ENCODE measurements at places on chromosomes 5 and 9.

DNA sequence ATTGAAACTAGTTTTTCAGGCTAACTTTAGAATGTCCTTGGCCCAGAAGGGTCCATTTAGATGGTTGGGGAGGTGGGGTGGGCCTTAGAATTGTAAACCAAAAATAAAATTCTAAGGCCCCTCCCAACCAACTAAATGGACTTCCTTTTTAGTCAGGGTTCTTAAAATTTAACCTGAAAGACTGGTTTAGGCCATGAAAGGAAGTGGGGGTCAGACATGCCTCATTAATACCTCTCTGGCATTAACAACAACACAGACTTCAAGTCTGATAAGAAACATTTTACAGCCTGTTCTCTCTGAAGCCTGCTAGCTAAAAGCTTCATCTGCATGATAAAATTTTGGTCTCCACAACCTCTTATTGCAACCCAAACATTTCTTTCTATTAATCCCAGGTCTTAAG is 65.5 kb upstream of the TNC start:
- DNase-seq, result no peak

GRCh38 chr5:83590966-83591365 is 119.4 kb downstream of the VCAN start:
- DNase-seq, result no peak

- no peak for DNase-seq
These were observed 1750.6 kb upstream of the CDH9 start for GRCh38 chr5:28788954-28789353.

DNA sequence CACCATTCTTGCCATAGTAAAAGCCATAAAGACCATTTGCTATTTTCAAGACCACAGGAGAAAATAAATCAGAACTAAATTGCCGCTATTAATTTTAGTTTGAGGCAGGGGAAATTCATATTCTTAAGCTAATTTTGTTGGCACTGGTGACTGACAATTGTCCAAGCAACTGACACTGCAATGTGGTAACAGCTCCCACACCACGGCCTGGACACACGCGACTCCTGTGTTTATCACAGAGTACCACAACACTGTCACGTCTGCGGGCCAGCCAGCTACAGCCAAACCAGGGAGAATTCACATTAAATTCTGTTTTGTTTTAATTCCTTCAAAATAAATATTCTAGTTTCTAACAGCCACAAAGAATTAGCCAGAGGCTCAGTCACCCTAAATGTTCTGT is 481.9 kb downstream of the CTNND2 start:
- no peak for DNase-seq

GRCh38 chr9:22623236-22623635 is 176.6 kb downstream of the DMRTA1 start:
- no peak for DNase-seq

GRCh38 chr9:133496861-133497842 is 18.3 kb upstream of the SLC2A6 start:
- DNase-seq, result no peak

DNA sequence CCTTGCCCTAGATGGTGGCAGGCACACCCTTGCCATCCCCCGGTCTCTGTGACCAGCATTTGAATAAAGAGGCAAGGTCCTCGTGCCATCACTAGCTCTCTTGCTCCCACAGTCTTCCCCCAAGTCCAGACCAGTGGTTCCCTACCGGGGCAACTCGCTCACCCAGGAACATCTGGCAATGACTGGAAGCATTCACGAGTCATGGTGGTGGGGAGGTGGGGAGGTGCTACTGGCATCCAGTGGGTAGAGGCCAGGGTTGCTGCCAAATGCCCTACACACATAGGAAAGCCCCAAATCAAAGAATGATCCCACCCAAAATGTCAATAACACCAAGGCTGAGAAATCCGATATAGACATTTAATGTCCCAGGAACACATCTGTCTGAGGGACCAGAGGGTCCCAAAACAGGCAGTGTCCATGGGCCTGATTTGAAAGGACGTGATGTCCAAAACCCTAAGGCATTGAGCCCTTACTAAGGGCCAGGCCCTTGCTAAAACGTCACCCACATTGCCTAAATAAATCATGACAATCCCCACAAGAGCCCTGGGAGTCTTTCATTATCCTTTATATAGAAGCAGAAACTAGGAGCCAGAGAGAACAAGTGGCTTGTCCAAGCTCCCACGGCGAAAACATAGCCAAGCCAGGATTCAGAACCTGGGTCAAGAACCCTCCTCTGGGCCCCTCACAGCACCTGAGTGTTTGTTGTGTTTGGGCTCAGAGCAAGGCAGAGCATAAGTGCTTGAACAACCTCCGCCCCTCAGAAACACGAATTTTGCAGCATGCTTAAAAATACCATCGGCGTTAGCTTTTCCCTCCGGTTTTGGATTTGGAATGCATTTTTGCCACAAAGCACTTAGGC is 119.3 kb upstream of the WWC1 start:
- DNase-seq, result no peak

DNA sequence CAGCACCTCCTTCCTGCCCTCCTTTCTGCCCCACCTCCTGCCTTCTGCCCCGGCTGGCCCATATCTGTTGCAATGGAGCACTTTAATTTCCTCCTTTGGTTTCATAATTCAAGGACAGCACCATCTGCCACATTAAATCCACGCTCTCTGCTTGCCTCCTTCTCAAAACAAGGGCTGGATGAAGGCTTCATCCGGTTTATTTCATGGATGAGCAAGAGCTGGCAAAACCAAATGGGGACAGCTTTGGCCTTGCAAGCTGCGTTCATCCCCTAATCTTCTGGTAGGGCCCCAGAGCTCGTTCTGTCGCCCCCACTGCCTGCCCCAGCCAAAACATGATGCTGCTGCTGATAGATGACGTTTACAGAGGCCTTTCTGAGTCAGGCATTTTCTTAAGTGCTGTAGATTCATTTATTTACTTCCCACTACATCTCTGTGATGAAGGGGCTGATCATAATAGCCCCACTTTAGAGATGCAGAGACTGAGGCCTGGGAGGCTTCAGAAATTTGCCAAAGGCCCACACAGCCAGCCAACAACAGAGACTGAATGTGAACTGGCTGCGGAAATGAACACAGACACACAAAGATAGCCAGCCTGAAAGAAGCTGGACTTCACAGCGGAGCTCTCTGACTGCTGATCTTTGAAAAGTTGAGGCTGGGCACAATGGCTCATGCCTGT is 115.6 kb upstream of the CPEB4 start:
- no peak for DNase-seq

DNA sequence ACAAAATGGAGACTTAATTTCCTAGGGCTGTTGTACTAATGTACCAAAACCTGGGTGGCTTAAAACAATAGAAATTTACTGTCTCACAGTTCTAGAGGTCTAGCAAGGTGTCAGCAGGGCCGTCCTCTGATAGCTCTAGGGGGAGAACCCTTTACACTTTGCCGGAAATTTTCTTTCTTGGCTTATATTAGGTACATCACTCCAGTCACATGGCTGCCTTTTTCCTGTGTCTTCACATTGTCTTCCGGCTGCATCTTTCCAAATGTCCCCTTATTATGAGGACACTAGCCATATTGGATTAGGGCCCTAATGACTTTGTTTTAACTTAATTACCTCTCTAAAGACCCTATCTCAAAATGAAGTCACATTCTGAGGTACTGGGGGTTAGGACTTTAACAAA is 5.8 kb downstream of the UHRF2 start:
- no peak for DNase-seq

DNA sequence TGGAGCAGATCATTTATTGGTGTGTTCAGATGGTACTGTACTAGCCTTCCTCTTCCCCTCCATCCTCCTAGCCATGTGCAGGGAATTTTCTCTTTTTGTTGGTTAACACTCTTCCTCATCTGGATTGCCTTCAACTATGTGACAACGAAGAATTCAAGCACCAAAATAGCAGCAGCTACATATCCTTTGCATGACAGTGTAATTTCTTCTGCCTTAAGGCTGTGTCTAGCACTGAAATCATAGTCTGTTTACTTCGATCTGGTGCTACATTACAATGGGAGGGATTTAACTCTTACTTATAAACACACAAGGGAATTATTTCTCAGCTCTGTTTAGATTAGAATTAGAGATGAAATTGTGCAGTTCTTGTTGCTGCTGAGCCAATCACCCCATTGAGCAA is 260.4 kb downstream of the ARL15 start:
- no peak for DNase-seq

DNA sequence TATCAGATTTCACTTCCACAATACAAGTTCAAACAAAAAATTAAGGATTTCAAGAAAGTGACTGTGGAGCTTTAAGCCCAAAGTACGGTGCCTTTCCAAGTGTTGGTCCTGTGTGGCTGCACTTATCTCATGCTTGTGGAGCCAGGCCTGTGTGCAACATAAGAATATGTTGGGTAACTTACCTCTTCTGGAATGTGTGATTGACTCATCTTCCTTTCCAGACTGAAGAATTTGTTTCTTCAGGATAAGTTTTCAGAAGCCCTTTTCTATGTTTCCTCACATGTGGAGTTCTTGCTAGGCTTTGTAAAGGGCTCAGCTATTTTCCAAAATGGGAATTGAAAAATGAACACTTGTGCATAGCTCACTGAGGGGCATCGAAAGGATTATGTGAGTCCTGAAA is 485.1 kb upstream of the PAPPA start:
- no peak for DNase-seq

- no peak for DNase-seq
These were observed 68.5 kb downstream of the LMX1B start for GRCh38 chr9:126682113-126682810.

- DNase-seq, result no peak
These were observed 139.6 kb upstream of the PHYKPL start for GRCh38 chr5:178372142-178372571.

DNA sequence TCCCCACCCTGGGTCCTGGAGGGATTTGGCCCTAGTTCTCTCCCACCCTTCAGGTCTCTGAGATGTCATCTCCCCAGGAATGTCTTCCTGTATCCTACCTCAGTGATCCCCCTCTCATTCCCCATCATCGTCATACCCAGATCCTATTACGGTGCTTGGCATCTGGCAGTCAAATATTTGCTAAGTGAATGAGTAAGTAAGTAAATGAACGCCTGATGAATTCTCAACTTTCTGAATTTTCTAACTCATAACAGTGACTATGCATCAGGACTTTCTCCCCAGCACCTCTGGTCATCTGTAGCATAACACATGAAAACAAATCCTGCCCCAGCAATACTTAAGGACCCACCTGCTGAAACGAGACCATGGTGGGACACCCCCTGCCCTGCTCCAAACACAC is 244.2 kb downstream of the EBF1 start:
- DNase-seq, result no peak

GRCh38 chr5:52825826-52826225 is 38.1 kb downstream of the ITGA1 start:
- DNase-seq, result no peak

DNA sequence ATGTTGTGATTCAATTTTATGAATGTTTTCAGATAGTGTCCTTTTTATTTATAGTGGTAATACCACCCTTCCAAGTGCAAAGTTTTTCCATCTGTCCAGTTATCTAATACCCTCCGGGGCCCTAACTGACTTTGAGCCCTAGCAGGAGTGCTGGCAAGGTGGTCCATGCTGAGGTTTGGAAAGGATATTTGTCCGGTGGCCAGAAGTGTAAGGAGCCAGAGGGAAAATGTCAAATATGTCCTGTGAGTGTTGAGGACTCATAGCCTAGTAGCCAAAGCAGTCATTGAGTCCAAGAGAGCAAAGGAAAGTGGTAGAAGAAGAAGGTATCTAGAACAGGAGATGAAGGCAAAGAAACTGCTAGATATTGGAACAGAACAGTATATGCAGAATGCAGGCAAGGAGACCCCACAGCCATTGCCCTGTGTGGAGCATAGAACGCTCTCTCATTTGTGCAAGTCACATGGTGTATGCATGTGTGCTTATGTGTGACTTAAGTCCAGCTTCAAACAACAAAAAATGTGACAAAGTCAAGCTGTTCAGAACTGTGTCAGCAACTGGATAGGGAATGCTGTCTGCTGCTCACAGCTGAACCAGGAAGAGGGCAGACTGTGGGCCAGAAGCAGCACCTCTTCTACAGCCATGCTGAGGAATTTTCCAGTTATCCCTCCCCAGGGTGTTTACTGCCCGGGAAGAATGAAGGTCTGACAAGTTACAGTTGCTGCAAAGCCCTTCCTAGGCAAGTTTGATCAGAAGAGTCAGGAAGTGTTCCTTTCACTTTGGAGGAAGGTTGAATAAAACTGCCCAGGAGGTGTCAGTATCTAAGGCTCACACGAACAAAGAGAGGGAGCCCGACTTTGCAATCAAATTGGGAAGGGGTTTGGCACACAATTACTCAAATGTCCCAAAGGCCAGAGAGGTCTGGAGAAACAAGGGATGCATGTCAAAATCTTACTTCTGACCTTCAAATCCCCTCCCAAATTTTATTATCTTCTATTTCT is 463.3 kb upstream of the DMAC1 start:
- DNase-seq, result no peak

DNA sequence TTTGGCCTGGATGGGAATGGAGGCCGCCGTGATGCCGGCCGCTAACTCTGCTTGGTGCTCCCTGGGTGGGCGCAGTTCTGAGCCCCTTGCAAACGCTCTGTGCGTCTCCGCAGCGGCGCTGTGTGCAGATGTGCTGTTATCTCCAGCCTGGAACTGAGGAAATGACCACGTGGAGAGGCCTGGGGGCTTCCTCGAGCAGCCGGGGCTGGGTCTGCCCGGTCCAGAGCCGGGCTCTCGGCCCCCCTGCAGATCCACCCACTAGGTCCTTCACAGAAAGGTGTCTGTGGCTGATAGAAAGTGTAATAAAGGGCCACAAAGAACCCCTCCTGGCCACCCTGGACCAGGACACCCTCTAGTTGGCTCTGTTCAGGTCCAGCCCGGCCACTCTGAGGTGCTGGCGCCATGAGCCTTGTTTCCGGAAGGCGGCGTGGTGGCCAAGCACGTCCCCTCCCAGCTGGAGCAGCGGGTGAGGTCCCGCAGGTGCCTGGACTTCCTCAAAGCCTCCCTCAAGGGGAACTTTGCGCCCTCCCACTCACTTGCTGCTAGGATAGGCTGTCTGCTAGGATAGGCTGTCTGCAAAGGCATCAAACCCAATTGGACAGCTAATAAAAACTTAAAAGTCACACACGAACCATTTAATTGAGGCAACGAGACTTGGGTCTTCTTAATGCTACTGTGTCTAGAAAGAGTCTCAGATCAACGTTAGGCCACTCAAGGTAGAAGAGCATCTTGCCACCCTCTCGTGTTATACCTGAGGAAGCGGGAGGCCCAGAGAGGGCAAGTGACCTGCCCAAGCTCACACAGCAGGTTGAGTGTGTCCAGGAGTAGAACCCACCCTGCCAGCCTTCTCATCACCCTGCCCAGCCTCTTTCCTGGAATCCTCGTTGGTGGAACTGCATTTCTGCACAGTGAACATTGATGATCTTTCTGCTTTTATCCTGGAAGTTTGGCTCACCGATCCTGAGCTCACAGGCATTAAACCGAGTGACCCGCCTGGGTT is 109.3 kb upstream of the FCN2 start:
- DNase-seq, result no peak

DNA sequence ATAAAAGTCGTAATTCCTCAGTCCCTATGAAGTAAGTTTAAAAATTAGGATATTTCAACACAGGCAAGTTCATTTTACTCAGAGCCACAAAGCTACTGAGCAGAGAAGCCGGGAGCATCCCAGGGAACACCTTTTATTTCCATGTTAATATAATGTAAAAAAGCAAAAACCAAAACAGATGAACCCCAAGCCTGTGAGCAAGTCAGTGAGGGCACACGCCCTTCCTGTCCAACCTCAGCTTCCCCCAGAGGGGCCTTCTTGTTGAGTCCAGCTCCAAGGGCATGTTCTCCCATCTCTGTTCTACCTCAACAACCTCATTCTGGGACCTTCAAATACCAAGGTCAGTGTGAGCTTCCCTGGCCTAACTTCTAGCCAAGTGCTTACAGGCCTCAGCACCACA is 24.8 kb downstream of the NSUN2 start:
- no peak for DNase-seq

All from NCI-H187 treated with DMSO at 0.1 percent for 48 hours (cell line).